Stimulated activated CD4-positive, alpha-beta T cell treated with anti-CD3 and anti-CD28 coated beads, TNF-alpha, amount 100 ng/mL, for 1 hour (primary cell): ENCODE measurements at places on chromosomes 7 and 10.

GRCh38 chr7:26625286-26625685, 239.1 kb downstream of the SKAP2 start:
- DNase-seq, result no peak

DNA sequence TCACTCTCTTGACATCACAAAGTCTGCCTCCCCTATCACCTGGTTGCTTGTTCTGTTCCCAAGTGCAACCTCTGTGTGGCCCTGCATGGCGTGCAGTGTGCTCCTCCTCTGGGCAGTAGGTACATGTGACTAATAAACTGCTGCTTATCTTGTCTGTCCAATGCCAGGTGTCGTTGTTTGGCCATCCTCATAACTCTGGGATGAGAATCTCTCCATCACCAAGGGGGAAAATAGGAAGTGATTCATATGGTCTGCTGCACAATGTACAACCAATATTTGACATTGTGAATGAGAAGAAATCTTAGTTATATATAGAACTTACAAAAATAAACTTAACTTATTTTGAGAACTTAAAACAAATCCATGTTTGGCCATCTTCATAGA, 135.2 kb downstream of the INHBA start:
- no peak for DNase-seq

GRCh38 chr7:120989257-120990220, 1.0 kb downstream of the CPED1 start:
- DNase-seq, result no peak

DNA sequence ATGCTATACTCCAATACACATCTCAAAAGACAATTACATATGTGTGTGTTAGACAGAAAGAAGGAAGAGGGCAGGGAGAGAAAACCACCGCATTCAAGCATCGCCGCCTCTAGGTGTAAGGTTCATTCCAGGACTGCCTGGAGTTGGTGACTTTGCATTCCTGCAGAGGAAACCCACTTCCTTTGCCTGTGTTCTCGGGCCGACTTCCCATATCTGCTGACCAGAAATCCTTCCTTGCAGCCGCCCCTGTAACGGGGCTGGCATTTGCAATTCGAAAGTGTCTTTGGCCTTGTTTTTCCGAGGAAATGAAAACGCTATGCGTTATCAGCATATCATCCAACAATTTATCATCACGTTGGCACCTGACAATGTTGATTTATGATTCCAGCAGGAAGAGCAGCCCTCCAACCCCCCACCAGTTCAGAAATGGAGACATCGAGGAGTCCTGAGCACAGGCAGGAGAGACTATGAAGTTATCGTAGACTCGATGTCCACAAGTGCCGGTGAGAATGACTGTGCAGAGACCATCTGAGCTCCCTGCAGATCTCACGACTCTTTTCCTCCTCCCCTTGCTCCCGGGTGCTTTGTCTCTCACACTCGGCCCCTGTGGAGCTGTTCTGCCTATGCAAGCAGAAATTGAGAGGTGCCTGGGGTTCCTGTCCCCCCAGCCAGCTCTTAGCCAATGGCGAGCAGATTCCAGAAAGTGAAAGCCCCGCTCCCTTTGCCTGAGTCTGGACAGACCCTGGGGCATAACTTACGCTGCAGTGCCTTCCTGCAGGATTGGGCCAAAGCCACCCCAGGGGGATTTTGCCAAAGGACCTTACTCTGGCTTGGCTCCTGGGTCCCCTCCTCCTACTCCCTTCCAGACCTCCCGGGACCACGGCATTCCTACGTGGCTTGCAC, 68.9 kb upstream of the FOXK1 start:
- DNase-seq, result no peak
